ENCODE measurements at places on chromosomes 3 and 15.

DNA sequence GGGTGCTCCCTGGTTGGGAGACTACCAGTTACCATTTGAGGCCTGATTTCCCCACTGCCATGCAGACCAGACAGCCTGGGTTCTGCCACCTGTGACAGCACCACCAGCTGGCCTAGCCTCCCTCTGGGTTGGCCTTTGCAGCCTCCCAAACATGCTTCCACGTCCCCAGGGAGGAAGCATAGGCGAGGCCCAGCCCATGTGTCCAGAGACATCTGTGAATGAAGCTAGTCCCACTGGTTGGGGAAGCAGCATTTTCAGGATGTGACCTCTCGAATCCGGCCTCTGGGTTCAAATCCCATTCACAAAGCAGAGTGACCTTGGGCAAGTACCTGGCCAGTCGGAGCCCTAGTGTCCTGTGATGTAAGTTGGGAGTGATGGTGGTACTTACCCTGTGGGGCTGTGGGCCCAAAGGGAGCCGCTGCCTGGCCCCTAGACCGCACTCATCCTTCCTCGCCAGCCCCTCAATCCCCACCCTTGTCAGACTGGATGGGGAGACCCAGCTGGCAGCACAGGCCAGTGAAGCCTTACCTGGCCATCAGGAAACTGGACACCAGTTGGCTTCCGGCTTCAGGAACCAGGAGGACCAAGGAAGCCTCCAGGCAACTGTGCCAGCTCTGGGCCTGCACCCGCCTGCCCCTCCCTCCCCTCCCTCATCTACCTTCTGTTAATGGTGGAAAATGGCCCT is 6.0 kb downstream of the KLF15 start:
- no peak for DNase-seq

- DNase-seq = no peak
These were observed 268.0 kb upstream of the PROK2 start for GRCh38 chr3:72052841-72053409.

- no peak for DNase-seq
These were observed 516.5 kb downstream of the NLGN1 start for GRCh38 chr3:173913974-173914421.

DNA sequence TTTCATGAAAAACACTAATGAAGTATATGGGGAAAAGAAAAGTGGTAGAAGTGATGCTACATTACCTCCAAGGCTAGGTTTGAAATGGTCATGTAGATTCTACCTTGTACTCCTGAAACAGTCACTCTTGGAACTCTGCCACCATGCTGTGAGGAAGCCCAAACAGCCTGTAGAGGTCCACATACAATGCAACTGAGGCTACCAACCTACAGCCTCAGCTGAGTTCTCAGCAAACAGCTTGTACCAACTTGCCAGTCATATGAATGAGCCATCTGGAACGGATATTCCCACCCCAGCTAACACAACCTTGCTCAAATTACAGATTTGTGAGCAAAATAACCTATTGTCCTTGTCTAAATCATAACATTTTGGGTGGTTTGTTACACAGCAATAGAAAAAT is 193.5 kb downstream of the ULK4 start:
- no peak for DNase-seq

DNA sequence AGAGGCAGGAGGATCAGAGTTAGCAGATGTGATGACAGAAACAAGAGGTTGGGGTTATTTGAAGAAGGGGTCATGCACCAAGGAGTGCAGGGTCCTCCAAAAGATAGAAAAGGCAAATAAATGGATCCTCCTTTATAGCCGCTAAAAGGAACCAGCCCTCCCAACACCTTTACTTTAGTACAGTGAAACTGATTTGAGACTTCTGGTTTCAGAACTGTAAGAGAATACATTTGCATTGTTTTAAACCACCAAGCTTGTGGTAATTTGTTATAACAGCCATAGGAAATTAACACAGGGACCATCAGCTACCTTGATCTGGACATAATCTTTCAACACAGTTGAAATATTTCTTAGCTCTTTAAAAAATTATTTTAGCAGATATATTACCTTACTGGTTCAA is 166.6 kb downstream of the TIGIT start:
- no peak for DNase-seq

DNA sequence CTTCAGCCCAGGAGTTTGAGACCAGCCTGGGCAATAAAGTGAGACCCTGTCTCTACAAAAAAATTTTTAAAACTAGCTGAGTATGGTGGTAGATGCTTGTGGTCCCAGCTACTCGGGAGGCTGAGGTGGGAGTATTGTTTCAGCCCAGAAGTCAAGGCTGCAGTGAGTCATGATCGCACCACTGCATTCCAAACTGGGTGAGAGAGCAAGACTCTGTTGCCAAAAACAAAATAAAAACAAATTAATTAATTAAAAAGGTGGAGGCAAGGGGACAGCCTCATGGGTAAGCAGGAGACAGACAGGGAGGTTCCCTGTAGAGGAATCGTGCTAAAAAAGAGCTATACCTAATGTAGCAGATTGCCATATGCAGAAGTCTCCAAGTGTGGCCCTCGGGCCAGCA is 12.6 kb downstream of the HAPLN3 start:
- no peak for DNase-seq

DNA sequence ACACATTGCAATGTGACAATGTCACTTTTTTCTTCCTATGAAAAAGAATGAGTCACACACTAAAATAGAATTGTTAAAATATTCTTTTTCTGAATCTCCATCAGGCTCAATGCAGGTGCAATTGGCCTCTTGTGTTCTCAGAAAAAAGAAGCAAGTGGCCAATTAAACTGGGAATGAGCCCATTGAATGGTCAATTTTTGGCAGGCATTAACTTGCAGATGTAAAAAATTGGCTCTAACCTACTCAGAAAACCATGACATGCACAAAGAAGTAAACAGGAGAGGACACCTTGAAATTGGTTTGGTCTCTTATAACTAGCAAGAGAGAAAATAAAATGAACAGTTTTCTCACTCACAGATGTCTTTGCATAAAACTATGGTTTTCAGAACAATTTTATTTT is 820.8 kb downstream of the TBL1XR1 start:
- no peak for DNase-seq

DNA sequence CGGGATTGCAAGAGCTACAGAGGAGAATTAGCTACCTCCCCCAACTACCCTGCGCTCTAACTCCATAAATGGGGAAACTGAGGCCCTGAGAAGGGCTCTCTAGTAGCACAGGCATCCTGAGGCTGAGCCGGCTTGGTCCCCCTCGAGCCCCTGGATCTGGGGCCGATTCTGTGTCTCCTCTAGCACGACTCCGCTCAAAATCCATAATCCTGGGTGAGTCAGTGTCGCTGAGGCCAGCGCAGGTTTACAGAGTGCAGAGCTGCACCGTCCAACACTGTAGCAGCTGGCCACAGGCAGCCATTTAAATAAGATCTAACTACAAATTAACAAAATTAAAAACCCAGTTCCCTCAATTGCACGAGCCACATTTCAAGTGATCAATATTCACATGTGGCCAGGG is 10.8 kb downstream of the GATA2 start:
- DNase-seq = no peak

DNA sequence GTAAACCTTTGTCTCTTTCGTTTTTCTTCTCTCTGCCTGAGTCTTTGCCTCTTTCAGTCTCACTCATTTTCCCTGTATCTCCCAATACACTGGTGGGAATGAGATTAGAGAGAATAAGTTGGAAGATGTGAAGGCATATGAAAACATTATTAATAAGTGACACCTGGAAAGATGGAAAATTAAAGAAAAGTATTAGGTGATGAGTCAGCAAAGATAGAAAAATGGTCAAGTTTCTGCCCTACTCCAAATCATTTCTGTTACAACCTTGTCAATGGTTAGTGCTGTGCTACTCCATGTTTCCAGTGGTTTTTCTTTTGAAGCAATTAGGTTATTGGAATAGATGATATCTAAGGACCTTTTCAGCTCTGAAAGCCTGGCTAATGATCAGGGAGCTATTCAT is 252.8 kb downstream of the LSAMP start:
- no peak for DNase-seq

DNA sequence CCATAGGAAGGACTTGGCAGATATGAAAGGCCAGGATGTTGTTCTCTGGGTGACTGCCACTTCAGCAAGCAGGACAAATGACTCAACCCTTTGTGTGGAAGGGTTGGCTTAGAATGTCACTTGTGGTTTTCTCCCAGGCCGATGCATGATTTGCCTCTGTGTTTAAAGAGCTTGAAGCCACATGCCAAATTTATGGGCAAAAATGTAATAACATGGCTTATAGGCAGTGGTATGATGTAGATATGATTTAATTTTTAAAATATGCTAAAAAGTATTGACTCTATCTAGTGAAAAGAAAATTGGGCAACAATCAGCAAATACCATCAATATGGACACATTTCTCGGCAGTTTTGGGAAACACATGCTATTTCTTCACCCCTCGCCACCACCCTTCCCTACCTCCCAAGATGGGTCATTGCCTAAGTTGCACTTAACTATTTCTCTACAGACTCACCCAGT is 114.6 kb downstream of the CYP19A1 start:
- DNase-seq = no peak

- DNase-seq = no peak
These were observed 60.3 kb downstream of the MYO9A start for GRCh38 chr15:72057548-72058091.

DNA sequence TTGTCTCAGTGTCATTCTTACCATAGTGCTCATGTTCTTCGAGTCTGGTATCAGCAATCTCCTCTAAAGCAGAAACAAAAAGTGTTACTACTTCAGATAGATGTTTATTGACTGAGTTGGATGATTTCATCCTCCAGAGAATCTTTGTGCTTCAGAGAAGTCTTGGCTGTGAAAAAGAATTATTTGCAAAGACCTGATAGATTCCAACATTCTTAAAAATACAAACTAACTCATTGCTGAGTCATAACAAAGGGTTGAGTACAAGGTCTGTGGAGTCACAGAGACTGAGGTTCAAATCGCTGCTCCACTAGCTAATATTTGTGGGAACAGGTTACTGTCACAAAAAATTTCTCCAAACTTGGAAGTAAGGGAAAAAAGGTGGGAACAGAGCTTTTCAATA is 9.0 kb upstream of the STRIT1 start:
- DNase-seq = no peak

GRCh38 chr3:88485001-88485400 is 335.2 kb downstream of the C3orf38 start:
- no peak for DNase-seq

GRCh38 chr3:66469220-66469640 is 31.6 kb downstream of the LRIG1 start:
- DNase-seq = no peak

DNA sequence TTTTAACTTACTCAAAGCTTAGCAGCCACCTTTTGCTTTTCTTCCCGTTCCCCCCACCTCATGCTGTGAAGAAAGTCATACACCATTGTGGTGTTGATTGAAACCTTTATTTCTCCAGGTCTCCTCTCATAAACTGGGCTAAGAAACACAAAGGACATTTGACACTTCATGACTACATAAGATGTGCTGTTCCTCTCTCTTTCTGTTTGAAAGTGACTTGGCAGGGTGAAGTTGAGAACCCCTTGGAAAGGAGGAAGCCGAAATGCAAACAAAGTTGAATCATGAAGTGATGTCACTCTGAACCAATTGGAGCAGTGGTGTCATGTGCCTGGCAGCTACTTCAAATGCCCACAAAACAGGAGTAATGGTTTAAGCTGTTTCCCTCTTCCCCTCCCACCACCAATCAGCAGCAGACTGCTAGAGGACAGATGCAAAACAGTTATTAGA is 174.7 kb downstream of the IGF1R start:
- DNase-seq = peak; percentile 29

GRCh38 chr3:94137377-94137776 is 74.5 kb downstream of the NSUN3 start:
- DNase-seq = no peak

DNA sequence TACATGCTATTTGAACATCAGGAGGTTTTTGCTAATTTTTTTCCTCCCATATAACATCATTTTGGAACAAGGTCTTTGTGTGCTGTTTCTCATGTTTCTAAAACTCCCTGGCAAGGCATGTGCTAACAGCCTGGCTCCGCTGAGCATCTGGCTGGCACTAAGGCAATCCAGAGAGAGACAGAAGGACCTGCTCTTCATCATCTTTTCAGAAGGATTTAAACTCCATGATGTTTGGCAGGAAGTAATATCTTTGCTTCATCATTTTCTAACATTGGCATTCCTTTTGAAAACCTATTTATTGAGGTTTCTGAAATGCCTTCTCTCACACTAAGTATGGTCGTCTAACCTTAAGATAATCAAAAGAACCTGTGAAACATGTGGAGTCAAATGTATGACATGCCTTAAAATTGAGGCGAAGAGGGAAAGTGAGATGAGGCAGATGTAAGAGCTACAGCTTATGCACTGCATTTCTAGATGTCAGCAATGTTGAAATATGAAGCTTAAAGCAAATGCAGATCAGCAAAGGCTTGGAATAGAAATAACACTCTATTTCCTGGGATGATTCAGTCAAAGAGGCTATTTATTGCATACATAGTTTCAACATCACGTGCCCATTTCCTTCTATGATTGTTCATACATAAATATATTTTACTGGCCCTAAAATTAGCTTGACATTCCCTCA is 592.0 kb downstream of the ZNF385D start:
- no peak for DNase-seq

- no peak for DNase-seq
These were observed 36.6 kb downstream of the AMOTL2 start for GRCh38 chr3:134337511-134338200.

- no peak for DNase-seq
These were observed 251.6 kb upstream of the ZPLD1 start for GRCh38 chr3:102183186-102183585.

DNA sequence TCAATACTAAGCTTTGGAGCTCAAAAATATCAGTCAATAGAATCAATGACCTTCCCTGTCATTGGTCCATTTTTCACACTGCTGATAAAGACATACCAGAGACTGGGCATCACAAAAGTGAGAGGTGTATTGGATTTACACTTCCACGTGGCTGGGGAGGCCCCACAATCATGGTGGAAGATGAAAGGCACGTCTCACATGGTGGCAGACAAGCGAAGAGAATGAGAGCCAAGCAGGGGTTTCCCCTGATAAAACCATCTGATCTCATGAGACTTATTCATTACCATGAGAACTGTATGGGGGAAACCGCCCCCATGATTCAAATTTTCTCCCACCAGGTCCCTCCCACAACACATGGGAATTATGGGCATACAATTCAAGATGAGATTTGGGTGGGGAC is 81.9 kb downstream of the ANXA2 start:
- DNase-seq = no peak
